ENCODE measurements at places on chromosomes 4 and X.

DNA sequence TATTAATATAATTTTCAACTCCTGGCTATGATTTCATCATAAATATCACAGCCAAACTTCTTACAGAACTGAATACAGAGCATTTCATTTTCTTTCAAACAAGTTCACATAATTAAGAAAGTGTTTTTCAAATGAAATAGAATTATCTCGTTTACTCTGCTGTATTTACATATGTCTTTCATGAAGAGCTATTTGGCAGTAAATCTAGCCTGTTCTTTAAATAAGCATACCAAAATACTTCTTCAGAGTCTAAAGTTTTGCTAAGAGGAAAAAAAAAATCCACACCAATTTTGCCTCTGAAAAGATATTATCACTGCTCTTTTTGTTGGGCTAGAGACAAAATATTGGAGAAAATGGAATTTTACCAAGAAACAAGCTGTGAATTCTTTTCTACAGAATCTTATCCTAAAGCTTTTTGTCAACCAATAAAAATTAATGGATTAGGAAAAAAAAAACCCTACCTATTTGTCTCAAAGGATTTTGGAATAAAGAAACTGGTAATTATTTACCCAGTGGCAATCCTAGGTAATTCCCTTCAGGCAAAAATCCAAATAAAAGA, 287.9 kb upstream of the NR3C2 start:
- no peak for DNase-seq

DNA sequence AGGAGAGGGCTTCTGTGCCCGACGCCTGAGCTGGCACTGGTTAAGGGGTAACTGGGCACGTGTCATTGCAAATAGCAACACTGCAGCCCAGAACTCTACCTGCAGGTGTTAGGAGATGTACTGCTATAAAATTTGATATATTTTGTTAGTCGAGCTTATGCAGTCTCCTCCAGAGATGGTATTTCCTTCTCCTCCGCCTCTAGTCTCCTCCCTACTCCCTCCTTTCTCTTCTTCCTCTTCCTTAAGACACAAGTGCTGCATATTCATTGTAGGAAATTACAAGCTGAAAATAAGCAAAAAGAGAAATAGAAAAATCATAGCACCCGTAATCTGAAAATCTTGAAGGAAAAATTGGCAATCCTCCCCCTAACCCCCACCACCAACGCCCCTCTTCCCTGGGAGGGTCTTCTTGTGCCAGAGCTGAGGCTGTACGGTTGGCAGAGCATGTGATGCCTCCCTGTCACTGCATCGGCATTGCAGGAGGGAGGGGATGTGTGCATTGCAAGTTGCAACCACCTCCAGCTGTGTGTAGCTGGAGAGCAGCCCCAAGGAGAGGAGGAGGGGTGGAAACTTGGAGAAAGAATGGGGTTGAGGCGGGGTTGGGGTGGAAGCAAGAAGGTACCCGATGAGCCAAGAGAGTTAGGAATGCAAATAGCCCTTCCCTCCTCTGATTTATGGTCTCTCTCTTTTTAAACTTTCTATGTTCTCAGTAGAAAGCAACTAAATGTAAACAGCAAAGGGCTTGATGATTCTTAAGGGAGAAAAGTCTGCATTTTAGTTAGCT, 48.3 kb upstream of the MND1 start:
- no peak for DNase-seq

GRCh38 chr4:117529401-117529800, 444.0 kb upstream of the TRAM1L1 start:
- no peak for DNase-seq

DNA sequence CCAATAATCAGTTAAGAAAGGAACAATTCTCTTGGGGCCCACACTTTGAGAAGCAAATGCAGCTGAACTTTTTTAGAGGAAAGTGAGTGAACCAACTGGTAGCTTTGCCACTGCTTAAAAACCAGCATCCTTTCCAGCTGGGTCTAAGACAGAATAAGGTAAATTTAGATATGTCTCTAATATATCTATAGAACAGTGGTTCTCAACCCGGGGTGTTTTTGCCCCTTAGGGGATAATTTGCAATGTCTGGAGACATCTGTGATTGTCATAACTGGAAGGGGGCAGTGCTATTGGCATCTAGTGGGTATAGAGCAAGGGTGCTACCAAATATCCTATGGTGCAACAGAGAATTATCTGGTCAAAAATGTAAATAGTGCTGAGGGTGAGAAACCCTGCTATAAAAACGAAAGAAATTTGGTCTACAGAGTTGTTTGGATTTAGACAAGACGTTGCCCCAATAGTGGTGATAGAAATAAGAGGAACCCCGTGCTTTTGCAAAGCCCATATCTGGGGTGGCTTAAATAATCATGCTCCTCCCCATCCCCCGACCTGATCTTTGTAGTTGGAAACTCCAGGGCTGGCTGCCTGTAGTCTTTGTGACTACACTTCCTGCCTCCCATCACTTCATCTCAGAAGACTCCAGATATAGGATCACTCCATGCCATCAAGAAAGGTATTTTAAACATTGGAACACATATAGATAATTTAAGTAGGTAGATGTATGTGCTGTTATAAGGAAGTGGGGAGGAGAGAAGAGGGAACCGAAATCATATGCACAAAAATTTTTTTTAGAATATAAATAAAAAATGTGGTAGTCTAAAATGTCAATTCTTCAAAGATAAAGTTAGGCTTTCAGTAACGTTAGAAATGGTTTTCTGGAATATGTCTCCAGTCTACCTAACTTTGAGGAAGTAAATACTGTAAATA, at the start of gene TLR7:
Gene TLR7 (plus strand): TSS at position 622 of the 927 bp plus-strand sequence. CDS start 507 bp downstream, outside the sequence.
- DNase-seq, result no peak

- DNase-seq, result no peak
Observed at GRCh38 chr4:10180927-10181744, 64.5 kb upstream of the WDR1 start.

DNA sequence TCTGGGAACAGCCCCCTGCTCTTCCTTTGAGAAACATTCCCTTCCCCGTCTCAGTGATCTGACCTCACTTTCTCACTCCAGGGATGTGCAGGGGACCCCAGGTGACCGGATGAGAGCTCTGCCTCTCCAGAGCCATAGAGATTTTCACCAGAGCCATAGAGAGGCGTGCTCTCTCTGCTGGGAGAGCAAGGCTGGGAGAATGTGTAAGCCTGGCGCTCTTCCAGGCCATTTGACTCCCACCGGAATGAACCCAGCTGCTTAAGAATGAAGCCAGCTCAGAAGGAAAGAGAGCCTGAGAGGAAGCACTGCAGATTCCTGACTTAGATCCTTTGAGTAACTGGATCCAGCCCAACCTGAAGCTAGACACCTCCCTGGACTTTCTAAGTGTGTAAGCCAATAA, 106.4 kb downstream of the DHX15 start:
- no peak for DNase-seq

GRCh38 chr4:138655985-138656384, 359.6 kb upstream of the NOCT start:
- DNase-seq, result no peak

GRCh38 chrX:153669174-153669890, 4.3 kb downstream of the PNCK start:
- no peak for DNase-seq

DNA sequence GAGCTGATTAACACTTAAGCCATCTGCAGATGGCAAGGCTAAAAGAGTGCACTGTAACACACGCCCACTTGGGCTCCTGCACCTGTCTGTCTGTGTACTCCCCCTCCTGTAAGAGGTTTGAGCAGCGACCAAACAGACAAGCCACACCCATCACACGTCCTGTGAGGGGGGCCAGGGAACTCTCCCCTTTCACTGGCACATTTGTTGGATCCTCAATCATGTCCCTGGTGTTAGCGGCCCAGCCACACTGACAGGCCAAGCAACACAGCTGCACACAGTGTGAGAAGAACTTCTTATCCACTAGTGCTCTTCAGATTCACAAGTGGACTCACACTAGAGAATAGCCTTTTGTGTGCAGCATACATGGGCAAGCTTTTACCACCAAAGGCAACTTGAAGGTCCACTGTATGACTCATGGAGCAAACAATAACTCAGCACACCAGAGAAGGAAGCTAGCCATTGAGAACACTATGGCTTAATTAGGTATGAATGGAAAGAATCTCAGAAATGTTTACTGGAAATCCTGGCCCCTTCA, 29.1 kb upstream of the UTP14A start:
- DNase-seq, result peak; percentile 8

DNA sequence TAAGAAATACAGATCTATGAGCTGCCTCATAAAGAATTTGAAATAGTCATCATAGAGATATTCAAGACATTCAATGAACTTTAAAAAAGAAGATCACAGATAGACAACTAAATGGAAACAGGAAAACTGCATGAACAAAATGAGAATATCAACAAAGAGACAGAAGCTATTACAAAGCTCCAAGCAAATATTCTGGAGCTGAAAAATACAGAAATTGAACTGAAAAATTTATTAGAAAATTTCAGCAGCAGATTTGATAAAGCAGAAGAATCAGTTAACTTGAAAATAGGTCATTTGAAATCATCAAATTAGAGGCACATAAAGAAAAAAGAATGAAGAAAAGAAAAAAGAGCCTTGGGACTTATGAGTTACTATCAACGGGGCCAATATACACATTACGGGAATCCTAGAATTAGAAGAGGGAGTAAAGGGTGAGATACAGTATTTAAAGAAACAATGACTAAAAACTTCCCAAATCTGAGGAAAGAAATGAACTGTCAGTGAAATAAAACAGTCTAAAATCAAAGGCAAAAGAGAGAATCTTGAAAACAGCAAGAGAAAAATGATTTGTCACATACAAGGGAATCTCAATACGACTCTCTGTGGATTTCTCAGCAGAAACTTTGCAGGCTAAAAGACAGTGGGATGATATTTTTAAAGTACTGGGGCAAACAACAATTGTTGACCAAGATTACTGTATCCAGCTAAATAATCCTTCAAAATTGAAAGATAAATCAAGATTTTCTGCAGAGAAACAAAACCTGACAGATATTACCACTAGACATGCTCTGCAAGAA, 641.6 kb downstream of the ANKRD50 start:
- no peak for DNase-seq

DNA sequence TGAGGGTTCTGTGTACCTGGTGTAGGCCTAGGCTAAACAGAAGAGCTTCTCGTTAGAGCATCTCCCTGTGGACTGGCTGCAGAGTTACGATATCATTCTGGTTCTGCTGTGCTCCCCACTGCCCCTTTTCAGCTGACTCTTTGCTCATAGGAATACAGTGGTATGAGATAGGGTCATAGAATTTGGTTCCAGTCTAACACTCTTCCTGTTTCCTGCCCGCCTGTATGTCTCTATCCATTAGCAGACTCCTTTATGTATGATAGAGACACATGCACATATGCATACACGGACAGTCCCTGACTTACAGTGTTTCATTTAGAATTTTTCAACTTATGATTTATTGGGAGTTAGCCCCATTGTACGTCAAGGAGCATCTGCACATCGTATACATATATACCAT, 15.3 kb downstream of the RNF4 start:
- DNase-seq, result no peak

GRCh38 chr4:153248641-153249198, 44.5 kb downstream of the TRIM2 start:
- DNase-seq, result peak; percentile 29

GRCh38 chr4:187617113-187617512, 378.5 kb upstream of the ZFP42 start:
- DNase-seq, result no peak

DNA sequence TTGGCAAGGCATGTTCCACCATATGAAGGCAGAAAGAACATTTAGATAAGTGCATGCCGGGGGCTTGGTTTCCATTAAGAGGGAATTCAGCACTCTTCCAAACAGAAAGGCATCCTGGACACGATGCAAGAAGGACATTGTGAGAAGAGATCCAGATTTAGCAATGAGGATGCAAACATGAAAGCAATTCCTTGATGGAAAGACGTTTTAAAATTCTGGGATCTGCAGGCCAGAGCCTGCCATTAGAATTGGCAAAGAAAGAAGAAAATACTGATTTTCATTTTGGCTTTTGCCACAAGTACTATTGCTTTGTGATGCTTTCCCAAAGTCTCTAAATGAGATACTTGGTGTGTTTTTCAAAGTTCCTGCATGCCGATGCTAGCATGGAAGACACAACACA, 367.6 kb downstream of the PPP3CA start:
- DNase-seq, result no peak

- DNase-seq, result peak; percentile 19
Observed at GRCh38 chrX:49171752-49172279, at the start of gene PLP2. Gene PLP2, plus strand, starts transcription at chrX:49171898. Its CDS starts 103 bp downstream, at chrX:49172001.

- DNase-seq, result no peak
Observed at GRCh38 chr4:108053251-108053711, 63.6 kb downstream of the HADH start.

DNA sequence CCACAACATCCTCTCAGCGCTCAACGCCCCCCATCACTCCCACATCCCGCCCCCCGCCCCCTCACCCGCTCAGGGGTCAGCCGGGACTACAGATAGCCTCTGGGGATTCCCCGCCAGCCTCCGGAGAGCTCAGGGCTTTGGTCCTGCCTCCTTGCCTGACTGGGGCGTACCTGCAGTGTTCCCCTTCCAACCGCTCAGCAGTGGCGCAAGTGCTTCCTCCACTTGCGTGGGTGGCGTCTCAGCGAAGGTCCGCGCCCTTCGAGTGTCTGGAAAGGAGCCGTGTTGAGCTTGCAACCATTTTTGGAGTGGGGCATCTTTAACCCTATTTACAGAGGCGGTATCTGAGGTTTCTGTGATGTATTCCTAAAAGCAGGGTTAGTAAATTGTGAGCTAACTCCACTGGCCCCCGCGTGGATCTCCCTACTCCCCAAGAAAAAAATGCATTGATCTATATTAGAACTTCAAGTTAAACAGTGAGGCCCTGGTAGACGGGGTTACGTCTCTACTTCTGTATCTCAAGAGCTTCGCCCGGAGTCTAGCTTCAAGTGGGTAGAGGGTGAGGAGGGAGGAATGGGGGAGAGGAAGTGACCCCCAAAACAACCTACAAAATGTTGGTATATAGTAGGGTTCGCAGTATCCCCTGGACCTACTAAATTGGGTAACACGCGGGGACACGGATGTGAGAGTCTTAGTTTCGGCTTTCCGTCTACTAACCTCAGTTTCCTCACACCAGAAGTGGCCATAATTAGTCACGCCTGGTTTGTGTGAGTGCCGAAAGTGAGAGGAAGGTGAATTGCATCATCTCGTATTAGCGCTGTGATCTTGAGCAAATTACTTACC, 16.1 kb downstream of the NKX3-2 start:
- no peak for DNase-seq

DNA sequence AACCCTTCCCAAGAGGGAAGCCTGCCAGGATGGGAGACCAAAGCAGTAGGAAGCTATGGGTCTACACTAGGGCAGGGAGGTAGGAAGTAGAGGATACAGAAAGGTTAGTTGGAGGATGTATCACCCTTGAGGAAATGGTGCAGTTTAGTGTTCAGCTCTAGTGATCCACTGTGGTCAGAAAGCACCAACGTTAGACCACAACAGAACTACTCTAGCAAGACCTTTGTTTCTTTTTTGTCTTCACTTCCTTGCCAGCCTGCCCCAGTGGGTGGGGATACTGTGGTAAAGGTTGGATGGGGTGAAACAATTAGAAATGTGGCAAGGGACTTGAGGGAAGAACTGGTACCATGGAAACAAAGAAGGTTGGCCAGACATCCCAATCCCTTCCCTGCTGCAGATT, 83.3 kb downstream of the DDIT4L start:
- no peak for DNase-seq

DNA sequence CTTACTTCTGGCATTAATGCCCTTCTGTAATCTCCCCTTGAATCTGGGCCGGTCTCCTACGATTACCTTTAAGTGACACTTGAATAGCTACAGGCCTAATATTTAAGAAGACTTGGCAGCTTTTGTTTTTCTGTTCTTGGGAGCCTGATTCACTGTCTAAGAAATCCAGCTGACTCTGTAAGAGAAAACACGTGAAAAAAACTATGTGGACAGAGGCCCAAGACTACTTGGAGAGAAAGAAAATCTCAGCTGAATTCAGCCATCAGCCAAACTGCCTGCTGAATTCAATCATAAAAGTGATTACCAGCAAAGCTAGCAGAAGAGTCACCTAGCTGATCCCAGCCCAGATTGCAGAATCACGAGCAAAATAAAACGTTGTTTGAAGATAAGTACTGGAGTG, 521.2 kb downstream of the MID1IP1 start:
- no peak for DNase-seq
